Stimulated activated CD8-positive, alpha-beta memory T cell treated with anti-CD3 and anti-CD28 coated beads, Interleukin-2, amount 100 ng/mL, for 1 hour (primary cell): ENCODE measurements at places on chromosomes 5 and 9.

GRCh38 chr5:73940026-73940425, 314.0 kb downstream of the ARHGEF28 start:
- DNase-seq = no peak

DNA sequence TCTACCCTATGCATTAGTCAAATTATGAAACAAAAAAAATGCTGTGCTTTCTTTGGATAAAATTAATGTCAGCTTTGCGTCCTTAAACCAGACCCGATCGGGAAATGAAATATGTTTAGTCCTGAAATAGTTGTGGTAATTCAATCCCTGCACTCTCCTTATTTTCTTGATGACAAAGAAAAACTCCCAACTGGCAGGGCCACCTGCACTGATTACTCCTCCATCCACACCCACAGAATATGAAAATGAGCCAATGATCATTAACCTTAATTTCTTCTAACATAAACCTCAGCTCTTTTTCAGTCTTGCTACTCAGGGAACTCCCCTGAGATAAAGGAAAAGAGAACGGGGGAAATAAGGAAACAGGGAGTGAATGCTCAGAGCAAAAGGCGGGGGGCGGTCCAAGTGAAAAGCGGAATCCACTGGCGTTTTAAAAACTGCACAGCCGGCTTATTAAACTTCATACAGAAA, 245.3 kb downstream of the BNC2 start:
- no peak for DNase-seq

DNA sequence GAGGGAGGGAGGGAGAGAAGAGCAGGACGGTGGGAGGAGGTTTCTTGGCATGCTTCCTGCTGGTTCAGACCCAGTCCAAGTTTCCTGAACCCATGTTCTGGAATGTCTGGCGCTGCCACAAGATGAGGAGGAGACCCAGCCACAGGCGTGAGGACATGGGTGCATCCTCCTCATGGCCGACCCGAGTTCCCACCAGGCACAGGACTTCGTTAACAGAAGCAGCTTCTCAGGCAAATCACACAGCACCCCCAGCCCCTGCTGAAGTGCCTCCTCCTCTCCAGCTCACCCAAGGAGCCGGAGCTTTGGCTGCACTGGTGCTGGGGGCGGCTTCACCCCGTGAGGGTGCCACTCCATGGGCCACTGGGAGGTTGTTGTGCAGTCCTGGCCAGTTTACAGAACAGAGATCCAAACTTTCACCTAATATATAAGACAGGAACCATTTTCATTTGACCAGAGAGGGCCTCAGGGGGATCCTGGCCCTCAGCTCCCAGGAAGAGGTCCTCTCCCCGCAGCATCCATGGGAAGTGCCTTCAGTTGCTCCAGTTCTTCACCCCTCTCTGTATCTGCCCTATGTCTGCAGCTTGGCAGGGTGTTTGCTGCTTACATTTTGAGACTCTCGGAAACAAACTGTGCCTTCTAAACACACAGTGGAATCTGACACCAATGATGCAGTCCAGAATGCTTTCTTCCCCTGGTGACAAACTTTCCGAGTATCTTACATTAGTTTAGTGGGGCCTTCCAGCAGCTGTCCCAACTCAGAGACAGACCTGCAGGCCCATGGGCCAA, 10.2 kb upstream of the NKD2 start:
- DNase-seq = no peak

DNA sequence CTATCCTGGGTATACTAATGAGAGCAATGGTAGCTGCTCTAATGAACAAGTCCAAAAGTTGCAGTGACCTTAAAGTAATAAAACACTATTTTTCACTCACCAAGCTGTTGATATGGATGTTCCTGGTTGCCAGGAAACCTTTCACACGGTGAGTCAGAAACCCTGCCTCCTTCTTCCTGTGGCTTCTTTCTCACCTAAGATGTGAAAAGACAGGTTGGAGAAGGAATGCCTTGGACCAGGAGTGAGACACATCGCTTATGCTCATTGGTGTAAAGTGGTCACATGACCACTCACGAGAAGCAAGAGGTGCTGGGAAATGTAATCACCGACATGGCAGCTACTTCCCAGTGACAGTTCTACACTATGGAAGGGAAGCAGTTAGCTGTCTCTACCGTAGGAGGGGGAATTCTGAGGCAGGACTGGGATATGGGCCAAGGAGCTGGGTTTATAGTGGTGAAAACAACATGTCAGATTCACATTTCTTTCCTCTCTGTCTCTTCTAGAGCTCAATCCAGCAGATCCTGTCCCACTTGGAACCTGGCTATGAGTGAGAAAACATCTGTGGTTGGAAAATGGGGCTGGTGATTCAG, 320.4 kb upstream of the KLF4 start:
- DNase-seq = no peak

DNA sequence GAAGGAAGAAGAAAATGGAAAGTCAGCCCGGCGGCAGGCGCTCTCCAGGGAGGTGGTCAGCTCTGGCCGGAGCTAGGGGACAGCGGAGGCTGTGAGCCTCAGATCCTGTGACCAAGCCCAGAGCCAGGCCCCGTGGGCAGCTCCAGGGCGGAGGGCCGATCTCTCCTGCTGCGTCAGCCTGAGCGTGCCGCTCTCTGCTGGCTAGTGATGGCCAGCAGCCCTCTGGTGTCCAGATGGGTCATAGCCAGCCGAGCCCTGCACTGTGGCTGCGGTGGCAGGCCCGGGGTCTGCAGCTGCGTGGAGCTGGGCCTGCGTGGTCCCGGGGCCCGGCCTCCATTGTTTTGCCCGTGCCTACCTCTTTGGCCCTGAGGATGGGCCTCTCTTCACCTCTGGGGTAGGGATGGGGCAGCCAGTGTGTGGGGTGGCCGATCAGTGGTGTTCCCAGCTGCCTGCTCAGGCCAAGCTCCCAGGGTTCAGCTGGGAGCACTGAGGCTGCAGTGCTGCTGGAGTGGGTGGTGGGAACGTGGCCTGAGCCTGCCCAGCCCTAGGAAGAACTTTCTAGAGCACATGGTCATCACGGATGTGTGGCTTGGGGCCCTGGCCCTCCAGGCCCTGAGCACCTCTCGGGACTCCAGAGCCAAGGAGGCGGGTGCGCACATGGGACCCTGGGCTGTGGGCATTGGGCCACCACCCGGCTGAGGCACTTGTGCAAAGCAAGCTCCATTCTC, 17.1 kb upstream of the NRARP start:
- no peak for DNase-seq

DNA sequence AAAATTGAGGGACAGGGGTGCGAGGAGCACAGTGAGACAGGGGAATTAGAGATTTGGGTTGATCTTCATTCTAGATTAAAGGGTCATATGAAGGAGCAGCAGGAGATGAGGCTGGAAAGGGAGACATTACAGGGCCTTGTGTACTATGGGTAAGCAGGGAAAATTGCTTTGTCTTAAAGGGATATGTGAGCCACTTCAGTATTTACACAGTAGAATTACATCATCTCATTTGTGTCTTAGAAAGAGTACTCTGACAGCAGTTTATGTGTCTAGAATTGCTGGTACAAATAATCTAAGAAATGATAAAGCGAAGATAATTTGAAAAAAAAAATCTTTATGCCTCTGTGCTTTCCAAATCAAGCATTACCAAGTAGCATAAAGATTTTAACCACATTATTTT, 287.0 kb upstream of the ARRDC3 start:
- DNase-seq = no peak

- DNase-seq = no peak
Observed at GRCh38 chr5:39919876-39920275, 495.1 kb upstream of the DAB2 start.

GRCh38 chr9:116312221-116312620, 158.6 kb downstream of the PAPPA start:
- DNase-seq = no peak

DNA sequence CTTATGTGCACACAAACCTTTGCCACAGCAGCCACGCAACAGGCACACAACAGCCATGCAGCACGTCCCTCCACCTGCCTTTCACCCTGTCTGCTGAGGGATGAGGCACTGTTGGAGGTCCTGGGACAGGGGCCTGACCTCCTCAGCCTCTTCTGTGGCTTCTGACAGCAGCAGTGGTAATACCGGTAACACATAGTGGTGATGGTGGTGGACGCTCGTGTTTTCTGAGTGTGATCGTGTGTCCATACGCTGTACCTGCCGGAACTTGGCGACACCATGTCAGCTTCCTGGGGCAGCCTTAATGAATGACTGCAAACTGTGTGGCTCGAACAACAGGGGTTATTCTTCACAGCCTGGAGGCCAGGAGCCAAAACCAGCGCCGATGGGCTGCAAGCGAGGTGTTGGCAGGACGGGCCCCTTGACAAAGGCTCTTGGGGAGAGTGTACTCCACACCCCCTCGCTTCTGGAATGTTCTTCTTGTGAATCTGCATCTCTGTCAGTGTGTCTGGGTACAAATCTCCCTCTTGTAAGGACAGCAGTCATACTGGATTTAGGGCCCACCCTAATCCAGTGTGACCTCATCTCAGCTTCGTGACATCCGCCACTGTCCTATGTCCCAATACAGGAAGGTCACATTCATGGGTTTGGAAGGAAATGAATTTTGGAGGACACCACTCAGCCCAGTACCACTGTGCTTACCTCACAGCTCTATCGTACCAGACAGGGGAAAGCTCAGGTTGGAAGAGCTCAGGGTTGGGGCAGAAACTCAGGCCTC, 55.3 kb upstream of the EXOC3 start:
- DNase-seq = no peak
